ENCODE measurements at places on chromosomes 5 and 9.
A peak's percentile ranks its signal among the peaks of the same experiment; 100 is the strongest.

GRCh38 chr5:137611011-137611580 lies 112.0 kb upstream of the SPOCK1 start:
- DNase-seq, result no peak

DNA sequence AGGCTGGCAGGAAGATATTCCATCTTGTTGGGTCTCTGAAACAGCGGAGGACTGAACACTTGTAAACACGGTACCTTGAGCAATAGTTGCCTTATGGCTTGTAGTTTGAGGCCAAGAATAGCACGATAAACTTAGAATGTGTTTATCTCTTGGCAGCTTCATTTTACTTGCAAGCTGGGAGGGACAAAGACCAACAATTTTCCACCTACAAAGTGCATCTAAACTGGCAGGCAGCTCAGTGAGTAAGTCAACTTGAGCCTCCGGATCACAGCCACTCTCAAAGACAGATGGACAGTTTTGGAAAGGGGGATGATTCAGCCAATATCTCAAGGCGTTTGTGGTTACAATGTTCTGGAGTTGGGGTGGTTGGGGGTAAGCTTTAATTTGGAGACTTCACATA lies 652.6 kb downstream of the CETN3 start:
- DNase-seq, result no peak

GRCh38 chr9:128109050-128109709 lies 18.3 kb downstream of the PTGES2 start:
- DNase-seq, result no peak

GRCh38 chr5:62592558-62592957 lies 13.9 kb downstream of the LRRC70 start:
- DNase-seq, result no peak

DNA sequence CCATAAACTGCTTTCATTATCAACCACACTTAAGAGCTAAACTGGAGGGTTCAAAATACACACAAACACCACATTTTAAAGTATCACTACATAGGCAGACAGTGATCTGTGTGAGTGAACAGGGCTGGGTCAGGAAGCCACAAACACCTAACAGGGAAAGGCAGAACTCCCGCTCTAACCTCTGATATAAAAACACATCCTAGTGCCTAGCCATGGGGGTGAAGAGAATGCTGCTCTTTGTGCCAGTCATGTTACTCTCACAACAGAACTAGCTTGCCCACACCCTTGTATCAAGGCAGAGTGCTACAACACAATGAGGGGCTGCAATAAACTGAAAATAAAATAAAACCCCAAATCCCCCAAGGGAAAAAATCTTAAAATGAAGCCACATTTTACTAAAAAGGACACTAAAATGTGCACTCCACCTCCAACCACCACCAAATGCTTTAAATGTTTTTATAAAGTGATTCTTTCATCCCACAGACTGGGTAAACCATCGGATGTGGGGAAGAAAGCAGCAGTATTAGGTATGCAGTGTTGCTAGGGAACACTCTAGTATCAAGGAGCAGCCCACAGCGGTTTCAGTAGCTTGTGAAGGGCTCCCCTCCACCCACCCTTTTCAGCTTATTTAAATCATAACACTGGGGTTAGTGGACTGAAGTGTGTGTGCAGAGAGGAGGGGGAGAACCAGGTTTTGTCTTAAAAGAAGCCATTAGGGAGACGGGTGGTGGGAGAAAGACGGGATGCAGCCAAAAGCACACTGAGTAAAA lies 64.5 kb downstream of the TMEM161B start:
- DNase-seq, result no peak

GRCh38 chr9:30757723-30758122 lies 1626.7 kb upstream of the ACO1 start:
- no peak for DNase-seq

- no peak for DNase-seq
Observed at GRCh38 chr5:14063138-14063537, 80.0 kb upstream of the TRIO start.

- DNase-seq, result no peak
Observed at GRCh38 chr5:157965040-157965678, 106.2 kb upstream of the CLINT1 start.

DNA sequence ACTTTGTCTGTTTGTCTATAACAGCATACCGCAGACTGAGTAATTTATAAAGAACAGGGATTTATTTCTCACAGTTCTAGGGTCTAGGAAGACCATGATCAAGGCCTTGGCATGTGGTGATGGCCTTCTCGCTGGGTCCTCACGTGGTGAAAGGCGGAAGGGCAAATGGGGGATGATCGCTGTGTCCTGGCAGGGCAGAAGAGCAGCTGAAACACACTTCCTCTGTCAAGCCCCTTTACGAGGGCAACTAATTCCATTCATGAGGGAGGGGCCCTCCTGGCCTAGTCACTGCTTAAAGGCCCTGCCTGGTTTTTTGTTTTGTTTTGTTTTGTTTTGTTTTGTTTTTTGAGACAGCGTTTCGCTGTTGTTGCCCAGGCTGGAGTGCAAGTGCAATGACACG lies 41.9 kb upstream of the UBTD2 start:
- no peak for DNase-seq

GRCh38 chr5:105807290-105807689 lies 1863.4 kb downstream of the EFNA5 start:
- no peak for DNase-seq

DNA sequence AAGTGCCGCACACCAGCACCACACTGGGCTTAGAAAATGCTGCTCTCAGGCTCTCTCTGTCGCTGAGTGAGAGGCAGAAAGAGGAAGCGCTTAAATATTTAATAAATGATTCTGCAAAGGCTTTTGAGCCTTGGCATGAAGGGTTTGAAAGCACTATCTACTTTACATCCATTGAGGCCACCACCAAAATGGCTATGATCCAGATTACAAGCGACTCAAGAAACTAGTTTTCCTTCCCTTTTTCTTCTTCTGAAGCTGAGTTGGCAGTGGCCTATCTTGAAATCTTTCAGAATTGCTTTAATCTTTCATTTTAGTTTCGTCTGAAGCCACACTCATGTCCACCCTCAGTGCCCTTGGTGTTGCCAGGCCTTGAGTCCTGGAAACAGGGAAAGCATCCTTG lies 59.5 kb downstream of the EBF1 start:
- no peak for DNase-seq

DNA sequence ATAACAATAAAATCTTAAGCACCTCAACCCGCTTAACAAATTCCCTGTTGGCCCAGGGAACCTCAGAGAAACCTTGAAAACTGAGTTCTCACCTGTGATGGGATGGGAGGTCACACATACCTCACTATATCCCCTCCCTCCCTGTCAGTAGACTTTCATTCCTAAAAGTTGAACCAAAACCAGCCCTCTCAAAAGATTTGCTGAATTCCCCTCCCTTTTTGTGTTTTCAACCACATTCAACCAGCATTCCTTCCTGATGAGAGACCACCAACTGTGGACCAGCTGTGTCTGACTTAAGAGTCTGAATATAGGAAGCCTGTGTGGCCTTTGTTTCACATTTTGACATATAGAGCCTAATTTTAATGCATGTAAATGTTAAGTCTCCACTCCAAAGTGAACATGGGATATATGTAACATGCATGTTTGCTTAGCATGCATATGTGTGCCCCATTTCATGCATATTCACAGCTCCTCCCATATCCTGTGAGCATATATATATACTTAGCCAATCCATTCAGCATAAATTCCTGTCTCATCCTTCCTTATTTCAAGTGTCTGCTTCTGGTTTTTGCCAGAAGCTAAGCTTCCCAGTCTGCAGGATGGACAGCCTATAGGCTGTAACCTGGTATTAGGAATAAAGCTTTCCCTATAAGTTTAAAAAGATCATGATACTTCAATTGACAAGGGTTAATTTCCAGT lies 604.6 kb downstream of the PTPRD start:
- DNase-seq, result no peak

DNA sequence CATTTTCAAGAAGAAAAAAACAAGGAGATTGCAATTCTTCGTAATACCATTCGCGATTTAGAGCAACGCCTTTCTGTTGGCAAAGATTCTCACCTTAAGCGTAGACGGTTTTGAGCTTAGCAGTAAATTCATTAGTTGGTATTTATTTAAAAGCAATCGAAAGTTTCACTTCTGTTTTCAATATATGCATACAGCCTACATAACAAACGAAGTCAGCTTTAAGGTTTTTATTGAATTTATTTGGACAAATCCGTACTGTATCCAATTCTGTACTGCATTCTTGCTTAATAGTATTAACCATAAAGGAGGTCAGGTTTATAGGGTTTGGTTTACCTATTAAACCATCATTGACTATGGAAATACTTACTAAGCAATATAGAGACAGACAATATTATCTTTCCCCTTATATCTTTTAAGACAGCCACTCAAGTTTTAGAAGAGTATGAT lies 12.0 kb downstream of the SELENOP start:
- no peak for DNase-seq

DNA sequence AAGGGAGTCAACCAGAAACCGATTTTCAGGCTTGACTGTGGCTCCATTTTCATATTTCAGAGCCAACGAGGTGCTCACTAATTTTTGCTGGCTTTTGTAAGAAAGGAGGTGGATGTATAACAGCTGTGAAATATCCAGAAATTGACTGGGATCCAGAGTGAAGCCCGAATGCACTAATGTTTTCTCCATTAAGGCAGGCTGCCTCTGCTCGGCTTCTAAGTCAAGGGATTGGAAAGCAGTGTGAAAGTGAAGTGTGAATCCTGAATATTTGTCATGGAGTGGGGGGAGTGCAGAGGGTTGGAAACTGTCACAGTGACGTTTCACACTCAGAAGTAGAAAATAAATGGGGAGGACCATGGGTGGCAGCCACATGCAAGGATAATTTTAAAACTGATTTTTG lies 237.4 kb downstream of the GOLPH3 start:
- DNase-seq, result no peak

DNA sequence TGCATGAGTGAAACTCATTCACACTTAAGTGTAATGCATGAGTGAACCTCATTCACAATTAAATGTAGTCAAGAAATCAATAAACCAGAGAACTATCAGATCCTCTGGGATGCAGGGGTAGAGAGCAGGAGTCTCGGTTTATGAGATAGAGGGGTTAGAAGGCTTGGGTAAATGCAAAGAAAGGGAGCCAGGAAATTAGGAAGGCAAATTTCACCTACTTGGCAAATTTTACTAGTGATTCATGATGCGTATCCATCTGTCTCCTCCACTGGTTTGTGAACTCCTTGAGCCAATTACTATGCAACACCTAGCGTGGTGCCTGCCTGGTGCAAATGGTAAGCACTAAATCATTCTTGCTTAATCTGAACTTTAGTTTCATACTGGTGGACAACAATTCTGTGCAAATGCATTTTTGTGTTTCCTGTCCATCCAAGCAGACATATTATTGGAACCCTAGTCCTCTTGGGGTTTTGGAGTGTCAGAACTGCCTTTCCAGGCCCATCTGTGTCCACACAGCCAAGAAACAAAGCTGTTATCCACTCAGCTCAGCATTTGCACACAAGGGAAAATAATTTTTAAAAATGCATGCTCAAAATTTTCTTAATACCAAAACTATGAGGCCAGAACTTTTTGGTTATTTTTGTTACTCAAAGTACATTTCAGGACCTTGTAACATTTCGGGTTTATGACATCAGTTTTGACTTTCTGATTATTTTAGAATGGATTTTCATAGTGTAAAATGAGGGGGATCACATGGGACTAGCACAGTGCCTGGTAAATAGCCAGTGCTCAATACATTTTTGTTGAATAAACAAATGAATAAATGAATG lies 5.2 kb downstream of the HAPLN1 start:
- no peak for DNase-seq

DNA sequence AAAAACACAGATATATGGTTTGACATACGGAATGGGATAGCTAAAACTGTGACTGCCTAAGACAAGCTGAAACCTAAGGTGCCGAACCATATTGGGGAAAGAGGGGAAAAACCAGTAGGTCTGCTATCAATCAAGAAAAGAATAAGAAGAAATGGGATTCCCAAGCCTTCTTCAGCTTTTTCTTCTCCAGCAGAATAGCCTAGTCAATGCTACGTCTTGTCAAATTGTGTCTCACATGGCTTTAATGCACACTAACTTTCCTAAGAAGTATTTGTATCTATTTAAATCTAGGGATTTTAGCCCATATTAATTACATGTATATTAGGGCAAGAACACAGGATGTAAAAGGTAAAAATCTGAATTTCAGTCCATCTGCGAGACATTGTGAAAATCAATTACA lies 797 bp upstream of the FBXO38 start:
- DNase-seq, result no peak

DNA sequence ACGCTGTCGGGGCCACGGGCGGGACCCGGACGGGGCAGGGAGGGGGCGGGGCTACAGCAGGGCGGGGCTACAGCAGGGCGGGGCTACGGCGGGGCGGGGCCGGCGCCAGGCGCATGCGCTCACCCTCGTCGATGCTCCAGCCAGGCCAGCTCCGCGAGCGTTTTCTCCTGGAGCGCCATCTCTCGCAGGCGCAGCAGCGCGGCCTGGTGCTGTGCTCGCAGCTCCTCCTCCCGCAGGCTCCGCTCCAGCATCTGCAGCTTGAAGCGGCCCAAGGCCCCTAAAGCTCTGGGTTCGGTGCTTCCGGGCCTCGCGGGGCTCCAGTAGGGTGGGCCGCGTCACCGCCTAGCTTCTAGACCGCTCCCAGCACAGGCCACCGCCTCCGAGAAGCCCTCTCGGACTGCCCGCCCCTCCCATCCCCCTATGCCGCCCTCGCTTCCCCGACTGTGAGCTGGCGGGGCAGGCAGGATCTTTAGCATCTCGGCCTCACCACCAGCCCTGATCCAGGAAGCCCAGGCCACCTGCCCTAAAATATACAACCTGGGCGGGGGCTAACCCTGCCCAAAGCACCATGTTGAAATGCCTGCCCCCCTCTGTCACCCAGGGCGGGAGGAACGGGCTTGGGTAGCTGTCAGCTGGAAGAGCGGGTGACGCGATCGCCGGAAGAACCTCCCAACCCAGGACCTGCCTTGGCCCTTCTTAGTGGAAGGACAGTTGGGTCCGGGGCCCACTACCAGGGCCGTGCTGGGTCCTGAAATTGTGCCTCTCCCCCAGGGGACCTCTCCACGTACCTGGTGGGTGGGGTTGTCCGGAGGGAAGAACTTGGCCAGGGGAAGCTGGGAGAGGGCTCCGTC lies 21.9 kb upstream of the QSOX2 start:
- peak; percentile 67 for DNase-seq

DNA sequence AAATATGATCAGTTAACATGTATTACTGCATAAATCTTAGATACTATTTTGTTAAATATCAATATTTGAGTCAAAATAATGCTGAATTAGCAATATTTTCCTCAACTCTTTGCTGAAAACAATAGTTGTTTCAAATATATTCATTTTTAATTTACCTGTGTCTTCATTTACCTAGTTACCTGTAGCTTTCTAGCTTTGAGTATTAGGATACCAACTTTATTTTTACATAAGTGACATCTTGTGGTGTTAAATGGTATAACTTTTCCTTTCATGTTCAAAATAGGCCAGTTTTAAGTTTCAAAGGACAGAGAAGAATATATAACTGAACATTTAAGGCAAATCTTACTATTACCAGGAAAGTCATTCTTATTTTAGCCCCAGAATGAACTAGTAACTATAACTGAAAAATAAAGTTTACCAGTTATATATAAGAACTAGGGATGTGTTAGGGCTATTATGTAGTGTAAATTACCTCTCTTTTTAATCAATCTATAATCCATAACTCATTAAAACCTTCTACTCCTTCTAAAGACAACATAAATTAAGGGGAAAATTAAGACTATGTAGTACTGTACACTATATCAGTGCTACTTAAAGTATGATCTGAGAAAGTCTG lies 25.3 kb downstream of the AP3B1 start:
- DNase-seq, result no peak

All from NCI-H2029 (cell line).